ENCODE measurements at places on chromosomes 4 and X. TPM values are rescaled to one million over a fixed set of nuclear protein-coding genes. Genes with fewer than 3 reads are reported as not detected.

The CCDC110 gene
- 0.13 TPM for total RNA-seq

The TENM3 gene
- total RNA-seq: 14.7 TPM

The TMEM154 gene
- 13.3 TPM for total RNA-seq

The L1CAM gene
- total RNA-seq: 0.05 TPM

The CITED1 gene
- not detected for total RNA-seq

The MAP3K15 gene
- total RNA-seq: not detected

The GRXCR1 gene
- not detected for total RNA-seq

The TKTL2 gene
- total RNA-seq: not detected

The PRAF2 gene
- total RNA-seq: 11.8 TPM

The CPLX1 gene
- total RNA-seq: 0.20 TPM

The HPGDS gene
- not detected for total RNA-seq

The F8A2 gene
- not detected for total RNA-seq

The SPANXN2 gene
- total RNA-seq: not detected

The PARM1 gene
- total RNA-seq: 0.07 TPM

The STPG2 gene
- total RNA-seq: 0.84 TPM

The NUP54 gene
- total RNA-seq: 40.4 TPM

The DDX53 gene
- not detected for total RNA-seq

The FRMPD4 gene
- under 0.01 TPM for total RNA-seq

The ACOX3 gene
- total RNA-seq: 23.1 TPM

The GABRG1 gene
- not detected for total RNA-seq

The GUCY1B1 gene
- 0.39 TPM for total RNA-seq

The FREM3 gene
- total RNA-seq: 0.20 TPM

The CLCN3 gene
- 24.6 TPM for total RNA-seq

The GPR119 gene
- not detected for total RNA-seq

The FHDC1 gene
- 0.10 TPM for total RNA-seq

The SOD3 gene
- total RNA-seq: 0.07 TPM

The CSAG1 gene
- total RNA-seq: not detected

The ADGRA3 gene
- 4.5 TPM for total RNA-seq

The ARHGAP36 gene
- total RNA-seq: not detected

The PNCK gene
- total RNA-seq: not detected

The COMMD8 gene
- total RNA-seq: 45.4 TPM

The USO1 gene
- 47.6 TPM for total RNA-seq

The AREG gene
- 0.74 TPM for total RNA-seq

The SPINK2 gene
- total RNA-seq: not detected

The FRMD7 gene
- not detected for total RNA-seq

The CNKSR2 gene
- total RNA-seq: not detected

The BGN gene
- 6.0 TPM for total RNA-seq

The FSTL5 gene
- not detected for total RNA-seq

The ADH4 gene
- total RNA-seq: not detected

The PCDH7 gene
- 0.05 TPM for total RNA-seq

The HGFAC gene
- total RNA-seq: not detected

The FAM241A gene
- total RNA-seq: 29.8 TPM

The PAGE4 gene
- not detected for total RNA-seq
